ENCODE measurements at places on chromosomes 3 and 15.
A peak's percentile ranks its signal among the peaks of the same experiment; 100 is the strongest.

GRCh38 chr15:97023488-97023844 lies 693.0 kb downstream of the NR2F2 start:
- DNase-seq: no peak

GRCh38 chr3:100163787-100164186 lies 49.5 kb upstream of the FILIP1L start:
- DNase-seq: no peak

GRCh38 chr15:23503576-23503975 lies 56.5 kb upstream of the GOLGA6L2 start:
- no peak for DNase-seq

GRCh38 chr15:75706682-75706954 lies 6.0 kb downstream of the CSPG4 start:
- no peak for DNase-seq

DNA sequence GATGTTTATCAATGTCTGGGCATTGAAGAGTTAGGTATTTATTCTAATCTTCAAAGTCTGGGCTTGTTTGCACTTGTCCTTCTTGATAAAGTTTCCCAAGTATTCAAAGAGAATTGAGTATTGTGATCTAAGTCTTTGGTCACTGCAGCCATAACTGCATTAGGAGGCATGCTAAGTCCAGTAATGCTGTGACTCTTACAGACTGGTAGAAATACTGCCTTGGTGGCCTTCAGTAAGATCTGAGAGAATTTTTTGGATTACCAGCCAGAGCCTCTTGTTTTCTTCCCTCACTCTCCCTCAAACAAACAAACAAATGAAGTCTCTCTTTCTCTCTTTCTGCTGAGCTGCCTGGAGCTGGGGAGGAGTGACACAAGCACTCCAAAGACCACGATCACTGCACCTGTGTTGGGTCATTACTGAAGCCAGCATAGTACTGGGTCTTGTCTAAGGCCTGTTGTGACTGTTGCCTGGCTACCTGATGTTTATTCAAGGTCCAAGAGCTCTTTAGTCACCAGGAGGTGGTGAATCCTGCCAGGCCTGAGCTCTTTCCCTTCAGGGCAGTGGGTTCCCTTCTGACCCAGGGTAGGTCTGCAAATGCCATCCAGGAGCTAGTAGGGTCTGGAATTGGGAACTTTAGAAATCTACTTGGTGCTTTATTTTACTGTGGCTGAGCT lies 14.8 kb upstream of the RBP2 start:
- peak; percentile 50 for DNase-seq

Measured in NCI-H748 treated with DMSO at 0.1 percent for 48 hours (cell line).